HTR-8/SVneo (cell line): ENCODE measurements at places on chromosomes 1 and 21.

DNA sequence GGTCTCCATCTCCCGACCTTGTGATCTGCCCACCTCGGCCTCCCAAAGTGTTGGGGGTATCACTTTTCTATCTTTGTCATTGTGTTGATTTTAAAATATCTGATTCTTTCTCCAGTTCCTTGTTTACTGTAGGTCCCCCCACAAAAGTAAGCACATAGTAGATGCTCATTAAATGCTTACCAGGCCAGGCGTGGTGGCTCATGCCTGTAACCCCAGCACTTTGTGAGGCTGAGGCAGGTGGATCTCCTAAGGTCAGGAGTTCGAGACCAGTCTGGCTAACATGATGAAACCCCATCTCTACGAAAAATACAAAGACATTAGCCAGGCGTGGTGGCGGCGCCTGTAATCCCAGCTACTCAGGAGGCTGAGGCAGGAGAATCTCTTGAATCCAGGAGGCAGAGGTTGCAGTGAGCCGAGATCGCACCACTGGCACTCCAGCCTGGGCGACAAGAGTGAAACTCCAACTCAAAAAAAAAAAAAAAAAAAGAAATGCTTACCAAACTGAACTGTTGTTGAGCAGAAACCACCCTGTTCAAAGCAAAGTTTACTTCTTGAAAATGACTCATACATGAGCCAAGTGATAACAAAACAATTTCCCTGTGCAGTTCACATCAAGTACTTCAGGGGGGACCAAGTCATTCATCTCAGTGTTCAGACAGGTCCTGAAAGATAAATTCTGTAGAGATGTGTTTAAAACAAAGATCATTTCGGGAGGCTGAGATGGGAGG lies 24.3 kb upstream of the NID1 start:
- no peak for DNase-seq

DNA sequence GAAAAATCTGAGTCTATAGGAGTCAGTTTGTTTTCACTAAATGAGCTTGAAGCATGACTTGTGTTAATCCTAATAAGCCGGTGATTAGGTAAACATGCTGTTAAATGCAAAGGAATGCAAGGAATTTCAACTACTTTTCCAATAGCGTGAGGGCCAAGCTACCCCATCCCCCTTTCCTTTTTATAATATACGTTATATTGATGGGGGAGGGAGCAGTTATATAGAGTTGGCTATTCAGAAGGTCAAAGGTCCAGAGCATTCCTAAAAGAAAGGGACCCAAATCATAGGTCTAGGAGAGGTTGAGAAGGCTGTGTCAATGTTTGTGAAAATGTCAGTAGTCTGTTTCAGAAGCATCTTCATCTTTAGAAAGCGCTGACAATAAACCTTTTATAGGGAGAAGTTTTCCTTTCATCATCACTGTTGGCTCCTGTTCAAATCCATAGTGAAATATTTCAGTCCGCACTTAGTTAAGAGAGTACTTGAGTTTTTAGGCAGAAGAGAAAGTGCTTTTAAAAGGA lies 3.8 kb downstream of the CCN1 start:
- DNase-seq: no peak

- no peak for DNase-seq
These were observed 42.6 kb downstream of the KCNJ6 start for GRCh38 chr21:37873655-37874054.

DNA sequence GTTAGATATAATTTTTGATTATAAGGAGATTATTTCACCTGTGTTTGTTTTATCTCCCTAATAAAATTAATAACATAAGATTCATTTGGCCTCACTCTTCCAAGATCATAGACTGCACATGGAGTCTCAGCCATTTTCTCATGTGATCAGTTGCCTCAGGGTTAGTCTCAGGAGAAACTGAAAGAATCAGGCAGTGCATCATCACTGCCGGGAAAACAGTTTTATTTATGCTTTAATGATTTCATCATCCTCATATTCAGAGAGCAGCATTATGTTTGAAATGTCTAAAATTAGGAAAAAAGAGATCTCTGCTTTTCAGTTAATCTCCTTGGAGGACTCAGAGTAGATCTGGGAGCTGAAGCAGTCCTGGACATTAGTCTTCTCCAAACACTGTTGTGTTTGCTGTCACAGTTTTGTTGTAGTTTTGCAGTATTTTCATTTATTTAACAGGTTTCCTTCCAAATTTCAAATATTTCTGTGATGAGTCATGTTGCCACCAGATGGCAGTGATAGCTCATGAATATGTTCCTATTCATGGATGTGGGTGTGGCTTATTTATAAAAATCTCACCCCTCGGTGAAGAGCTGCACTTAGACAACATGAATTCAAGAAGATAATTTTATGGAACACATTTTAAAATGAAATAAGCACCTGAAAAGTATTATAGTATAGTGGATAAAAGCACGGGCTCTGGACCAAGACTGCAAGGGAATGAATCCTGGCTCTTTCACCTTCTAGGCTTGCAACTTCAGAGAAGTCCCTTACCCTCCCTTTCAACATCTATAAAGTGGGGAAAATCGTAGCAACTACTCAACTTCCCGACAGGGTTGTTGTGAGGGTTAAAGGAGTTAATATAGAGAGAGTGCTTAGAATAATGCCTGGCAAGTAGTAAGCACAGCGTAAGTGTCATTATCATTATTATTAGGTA lies 31.2 kb downstream of the CHD1L start:
- peak; percentile 54 for DNase-seq

DNA sequence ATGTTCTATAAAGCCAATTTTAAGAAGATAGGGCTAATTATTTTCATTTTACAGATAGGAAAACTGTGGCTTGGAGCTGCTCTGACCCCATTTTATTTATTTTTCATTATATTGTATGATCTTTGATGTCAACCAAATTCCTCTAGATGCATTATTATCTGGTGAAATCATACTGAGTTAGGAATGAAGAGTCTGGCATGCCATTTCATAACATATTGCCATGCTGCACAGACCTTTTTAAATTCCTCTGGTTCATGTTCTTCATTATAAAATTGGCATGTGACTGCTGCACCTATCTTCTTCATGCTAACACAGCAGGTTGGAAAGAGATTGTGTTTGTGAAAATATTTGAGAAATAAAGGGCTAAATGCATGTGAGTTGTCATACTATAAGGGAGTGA lies 12.7 kb downstream of the PRRX1 start:
- DNase-seq: no peak
